Stimulated activated CD4-positive, alpha-beta T cell treated with anti-CD3 and anti-CD28 coated beads, TNF-alpha, amount 100 ng/mL, for 24 hours (primary cell): ENCODE measurements at places on chromosomes 6 and 20.
A peak's percentile ranks its signal among the peaks of the same experiment; 100 is the strongest.

GRCh38 chr6:680251-680650, 12.7 kb downstream of the EXOC2 start:
- no peak for DNase-seq

DNA sequence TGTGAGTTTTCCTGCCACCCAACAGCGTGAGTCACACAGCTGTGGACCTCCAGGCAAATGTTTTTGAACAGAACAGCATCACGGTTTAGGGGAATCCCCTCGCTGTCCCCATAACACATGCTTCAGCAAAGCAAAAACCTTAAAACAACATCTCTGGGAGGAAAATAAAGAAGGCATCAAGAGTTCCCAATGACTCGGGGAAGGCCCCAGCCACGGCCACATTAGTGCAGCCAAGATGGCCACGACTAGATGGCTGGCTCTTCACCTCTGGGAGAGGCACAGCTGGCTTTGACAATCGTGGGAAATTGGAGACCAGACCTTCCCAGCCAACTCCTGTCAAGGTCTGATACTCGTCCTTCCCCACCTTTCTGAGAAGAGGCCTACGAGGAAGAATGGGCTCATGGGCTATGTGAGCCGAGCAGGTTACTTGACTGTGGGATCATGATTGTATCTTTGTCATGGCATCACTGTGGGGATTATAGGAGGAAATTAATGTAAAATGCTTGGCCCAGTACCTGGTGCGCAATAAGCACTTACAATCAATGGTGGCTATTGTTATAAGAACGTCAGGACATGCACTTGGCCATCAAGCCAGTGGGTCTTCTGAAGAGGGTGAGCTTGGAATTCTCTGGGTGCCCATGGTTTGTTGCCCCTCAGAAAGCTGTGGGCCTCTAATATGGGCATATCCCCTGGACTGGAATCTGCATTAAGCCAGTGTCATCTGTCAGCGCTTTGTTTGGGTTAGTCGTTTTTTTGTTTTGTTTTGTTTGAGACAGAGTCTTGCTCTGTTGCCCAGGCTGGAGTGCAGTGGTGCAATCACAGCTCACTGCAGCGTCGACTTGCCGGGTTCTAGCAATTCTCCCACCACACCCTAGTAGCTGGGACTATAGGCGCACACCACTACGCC, 43.6 kb downstream of the FGD2 start:
- peak; percentile 71 for DNase-seq

- no peak for DNase-seq
Observed at GRCh38 chr20:17943343-17943742, 25.3 kb downstream of the SNX5 start.

GRCh38 chr20:36314734-36315544, 8.8 kb downstream of the DLGAP4 start:
- no peak for DNase-seq

DNA sequence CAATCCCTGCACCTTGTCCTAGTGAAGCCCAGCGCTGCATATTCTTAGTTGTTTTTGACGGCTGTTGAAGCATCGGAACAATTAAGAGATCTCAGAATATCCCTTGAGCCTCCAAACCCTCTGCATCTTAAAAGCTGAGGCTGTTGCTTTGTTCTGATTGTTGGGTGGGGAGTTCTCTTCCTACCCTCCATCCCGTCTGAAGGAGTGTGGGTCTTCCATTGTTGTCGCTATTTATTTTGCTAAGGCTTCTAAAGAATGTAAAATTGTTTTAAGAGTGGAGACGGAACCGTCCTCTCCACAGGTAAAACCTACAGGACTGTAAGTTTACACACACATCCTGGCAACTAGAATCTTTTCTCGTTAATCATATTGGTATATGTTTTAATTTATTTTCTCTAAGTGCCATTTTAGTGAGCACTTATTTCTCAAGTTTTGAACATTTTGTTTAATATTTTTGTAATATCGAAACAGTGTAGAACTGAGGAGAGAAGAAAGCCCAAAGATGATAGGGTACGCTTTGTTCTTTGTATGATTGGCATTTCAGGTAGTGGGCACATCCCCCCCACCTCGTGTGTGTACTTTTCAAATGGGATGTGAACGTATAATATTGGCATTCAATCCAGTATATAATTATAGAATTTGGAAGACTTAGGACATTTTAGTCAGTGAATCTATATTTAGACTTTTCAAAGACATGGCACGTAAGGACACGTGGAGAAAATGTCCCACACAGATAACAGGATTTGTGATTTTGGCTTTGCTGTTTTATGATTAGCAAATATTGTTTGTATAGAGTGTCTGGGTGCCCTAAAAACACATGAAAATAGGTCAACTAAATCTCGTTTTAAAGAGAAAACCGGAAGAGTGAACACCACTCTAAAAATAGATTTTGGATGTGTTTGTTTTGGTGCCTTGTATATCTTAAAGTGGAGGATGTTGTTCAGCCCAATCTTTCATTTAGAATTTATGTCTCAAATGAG, 1.3 kb downstream of the RNF146 start:
- no peak for DNase-seq

- DNase-seq: no peak
Observed at GRCh38 chr6:111743862-111744692, 129.2 kb downstream of the FYN start.

DNA sequence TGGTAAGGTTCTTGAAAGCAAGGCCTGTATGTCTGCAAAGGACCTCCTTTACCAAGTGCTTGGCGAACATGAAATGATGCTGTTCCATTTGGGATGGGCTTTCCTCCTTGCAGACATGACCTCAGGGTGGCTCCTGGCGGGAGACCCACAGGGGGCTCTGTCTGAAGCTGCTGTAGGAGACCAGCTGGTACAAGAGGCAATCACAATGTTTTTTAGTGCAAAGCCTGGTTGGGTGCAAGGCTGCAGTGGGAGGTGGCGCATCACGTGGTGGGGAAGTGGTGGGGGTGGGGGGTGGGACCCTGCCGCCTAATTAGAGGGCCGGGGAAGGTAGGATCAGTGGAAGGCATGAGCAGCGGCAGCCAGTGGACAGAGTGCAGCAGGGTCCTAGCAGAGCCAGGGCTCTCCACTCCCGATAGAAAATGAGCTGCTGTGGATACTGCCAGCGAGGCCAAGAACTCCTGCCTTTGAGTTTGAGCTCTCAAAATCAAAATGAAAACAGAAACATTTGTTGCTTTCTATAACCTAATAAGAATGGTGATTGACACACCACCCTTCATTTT, 9.1 kb upstream of the ARMC2 start:
- DNase-seq: no peak

DNA sequence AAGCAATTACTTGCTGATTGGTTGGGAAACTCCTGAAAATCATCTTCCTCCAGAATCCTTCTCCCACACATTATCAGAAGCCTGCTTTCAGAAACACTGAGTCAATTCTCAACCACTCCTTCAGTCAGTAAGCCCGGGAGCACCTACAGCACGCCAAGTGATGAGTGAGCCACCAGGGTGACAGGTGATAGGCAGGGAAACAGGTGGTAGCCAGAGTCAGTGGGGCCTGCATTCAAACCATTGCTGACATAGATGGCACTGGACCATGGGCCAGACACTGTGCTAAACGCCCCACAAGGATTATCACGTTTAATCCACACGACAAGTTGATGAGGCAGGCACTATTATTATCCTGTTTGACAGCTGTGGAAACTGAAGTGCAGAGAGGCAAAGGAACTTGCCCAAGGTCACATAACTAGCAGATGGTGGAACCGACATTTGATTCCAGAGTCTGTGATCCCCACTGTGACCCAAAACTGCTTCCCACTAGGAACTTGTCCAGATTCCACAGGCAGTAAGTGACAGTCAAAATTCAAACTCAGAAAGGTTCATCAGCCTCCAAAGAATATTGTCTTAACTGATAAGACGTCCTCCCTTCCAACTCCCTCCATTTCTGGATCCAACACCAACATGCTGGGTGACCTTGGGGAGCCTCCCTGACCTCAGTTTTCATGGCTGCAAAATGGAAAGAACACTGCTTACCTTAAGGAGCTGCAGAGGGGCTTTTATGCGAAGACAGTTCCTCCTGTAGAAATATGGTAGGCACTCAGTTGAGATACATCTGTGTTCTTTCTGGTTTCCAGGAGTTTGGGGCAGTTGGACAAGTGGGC, 23.9 kb upstream of the TOP1 start:
- DNase-seq: peak; percentile 25

DNA sequence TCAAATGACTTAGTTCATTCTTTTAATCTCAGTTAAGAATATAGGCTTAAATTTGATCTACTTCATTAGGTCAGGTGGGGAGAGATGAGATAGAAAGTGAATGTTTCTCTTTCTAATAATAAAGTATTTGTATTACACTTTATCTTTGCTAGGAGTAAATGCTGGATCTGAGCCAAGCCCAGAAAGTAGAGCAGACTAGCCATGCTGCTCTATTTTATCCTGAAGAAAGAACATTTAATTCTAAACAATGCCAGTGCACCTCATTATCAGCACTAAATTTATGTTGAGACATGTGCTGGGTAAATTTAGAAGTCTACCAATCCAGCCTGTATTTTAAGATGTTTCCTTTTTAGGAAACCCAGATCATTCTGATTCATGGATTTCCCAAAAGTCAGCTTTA, 43.5 kb downstream of the AKIRIN2 start:
- DNase-seq: no peak

DNA sequence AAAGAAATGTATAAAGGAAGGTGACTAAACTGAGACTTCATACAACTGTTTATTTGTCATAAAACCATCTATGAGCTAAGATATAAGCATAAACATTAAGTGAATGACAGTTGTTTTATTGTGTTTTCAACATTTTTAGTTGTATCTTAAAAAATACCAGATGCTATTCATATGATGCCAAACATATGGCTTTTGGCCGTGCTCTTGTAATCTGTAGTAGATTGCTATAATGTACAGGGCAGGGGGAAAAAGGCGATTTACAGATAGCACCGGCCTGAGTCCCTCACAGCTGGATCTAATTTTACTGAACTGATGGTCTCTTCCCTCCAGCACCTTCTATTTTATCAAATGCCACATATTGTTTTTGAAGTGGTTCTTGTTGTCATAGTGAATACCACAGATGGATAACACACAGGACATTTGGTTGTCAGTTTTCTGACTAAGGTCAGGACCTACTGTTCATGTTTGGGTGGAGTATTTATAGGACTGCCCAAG, 48.2 kb downstream of the CENPW start:
- DNase-seq: no peak

GRCh38 chr6:113873043-113873667, 16.0 kb downstream of the MARCKS start:
- DNase-seq: no peak

DNA sequence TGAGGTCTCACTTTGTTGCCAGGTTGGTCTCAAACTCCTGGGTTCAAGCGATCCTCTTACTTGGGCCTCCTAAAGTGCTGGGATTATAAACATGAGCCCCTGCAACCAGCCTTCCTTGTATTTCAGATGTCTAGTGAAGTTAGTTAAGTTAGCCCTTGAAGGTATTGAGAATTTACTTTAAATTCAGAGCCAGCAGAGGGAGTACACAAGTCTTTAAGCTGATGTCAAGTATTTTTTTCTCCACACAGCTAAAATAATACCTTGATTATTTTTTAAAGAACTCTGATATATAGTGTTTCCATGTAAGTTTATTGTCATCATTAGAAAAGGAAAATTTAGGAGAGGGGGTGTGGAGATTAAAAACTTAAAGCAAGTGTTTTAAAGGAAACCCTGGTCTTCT, 9.8 kb downstream of the FOXO3 start:
- DNase-seq: no peak

- DNase-seq: no peak
Observed at GRCh38 chr6:38634518-38634917, 5.2 kb downstream of the BTBD9 start.

GRCh38 chr6:160899671-160900430, 91.7 kb upstream of the MAP3K4 start:
- DNase-seq: no peak

GRCh38 chr6:8066108-8066507, 1.9 kb upstream of the BLOC1S5 start:
- no peak for DNase-seq

DNA sequence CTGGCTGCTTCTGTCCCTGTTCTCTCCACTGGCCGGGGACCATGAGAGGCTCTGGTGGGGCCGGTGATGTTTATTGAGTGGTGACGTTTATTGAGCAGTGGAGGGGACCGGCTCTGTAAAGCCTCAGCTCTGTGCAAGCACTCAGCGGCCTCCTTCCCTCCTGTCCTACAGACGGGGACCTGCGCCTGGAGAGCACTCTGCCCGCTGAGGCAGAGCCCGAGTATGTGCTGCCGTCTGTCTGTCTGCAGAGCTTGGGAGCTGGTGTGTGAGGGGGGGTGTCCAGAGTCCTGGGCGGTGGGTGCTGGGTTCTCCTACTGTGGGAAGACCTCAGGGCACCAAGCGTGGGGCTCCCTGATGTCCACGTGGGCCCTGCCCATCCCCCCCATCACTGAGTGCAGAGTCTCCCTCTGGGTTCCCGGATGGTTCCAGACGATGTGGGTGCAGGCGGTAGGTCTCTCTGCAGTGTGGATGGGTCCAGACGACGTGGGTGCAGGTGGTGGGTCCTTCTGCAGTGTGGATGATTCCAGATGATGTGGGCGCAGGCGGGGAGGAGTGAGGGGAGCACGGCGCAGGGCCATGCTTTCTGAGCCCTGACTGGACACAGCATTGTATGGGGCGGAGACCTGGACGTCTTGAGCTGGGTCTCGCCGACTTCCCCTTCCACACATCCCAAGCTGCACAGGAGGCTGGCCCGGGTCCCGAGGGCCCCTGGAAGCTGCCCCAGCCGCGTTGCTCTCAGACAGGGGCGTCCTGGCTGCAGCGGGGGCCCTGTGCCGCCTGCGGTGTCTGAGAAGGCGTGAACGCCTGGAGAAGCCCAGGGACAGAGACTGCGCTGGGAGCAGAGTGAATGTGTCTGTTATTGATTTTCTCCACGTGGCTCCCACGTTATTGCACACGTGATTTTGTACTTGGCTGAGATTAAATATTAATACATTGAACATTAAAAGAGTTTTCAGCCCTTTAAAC, 14.9 kb upstream of the BHLHE23 start:
- no peak for DNase-seq

- no peak for DNase-seq
Observed at GRCh38 chr6:22657352-22657980, 88.1 kb downstream of the HDGFL1 start.

DNA sequence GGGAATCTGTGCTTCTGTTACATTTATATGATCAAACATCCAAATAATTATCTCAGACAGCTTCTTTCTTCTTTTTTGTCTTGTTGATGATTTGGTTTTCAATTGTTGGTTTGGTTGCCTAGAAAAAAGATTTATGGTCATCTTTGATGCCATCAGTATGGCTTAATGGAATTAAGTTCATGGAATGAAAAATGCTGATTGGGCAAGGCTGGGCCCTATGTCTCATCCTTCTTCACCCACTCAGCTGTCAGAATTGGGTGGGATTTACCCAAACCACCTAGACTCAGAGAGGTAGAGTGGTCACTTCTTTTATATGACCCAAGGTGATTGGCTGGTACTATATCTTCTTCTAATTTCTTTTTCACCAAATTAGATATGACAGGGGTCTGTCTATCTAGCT, 258.3 kb downstream of the DOK5 start:
- no peak for DNase-seq
